NB4 (cell line): ENCODE measurements at places on chromosomes 12 and 14.

- DNase-seq, result no peak
Measured at GRCh38 chr12:1466481-1467154, 127.8 kb downstream of the FBXL14 start.

DNA sequence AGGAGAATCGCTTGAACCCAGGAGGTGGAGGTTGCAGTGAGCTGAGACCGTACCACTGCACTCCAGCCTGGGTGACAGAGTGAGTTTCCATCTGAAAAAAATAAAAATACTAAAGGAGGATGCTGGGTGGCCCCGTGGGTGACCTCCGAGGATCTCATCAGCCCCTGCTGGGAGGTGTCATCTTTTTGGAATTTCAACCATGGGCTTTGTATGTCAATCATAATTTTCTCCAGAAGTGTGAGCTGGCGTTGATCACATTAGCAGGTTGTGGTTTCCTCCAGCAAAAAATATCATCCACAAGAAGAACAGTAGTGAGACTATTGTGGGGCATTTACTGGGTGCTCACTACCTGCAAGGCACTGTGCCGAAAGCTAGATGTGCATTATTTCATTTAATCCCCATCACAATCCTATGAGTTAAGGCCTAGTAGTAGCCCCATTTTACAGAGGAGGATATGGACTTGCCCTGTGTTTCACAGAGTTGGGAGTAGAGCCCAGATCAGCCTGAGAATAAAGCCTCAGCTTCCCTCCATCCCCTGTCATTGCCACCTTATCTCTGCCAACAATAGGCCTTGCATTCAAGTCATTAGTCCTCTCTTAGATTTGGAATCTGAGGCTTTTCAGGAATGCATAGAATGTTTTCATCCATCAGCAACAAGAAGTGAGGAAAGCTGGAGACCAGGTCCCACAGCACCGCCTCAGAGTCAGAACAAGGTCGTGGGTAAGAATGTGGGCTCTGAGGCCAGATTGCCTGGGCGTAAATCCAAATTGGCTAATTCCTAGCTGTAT is 39.8 kb downstream of the SVOP start:
- no peak for DNase-seq

DNA sequence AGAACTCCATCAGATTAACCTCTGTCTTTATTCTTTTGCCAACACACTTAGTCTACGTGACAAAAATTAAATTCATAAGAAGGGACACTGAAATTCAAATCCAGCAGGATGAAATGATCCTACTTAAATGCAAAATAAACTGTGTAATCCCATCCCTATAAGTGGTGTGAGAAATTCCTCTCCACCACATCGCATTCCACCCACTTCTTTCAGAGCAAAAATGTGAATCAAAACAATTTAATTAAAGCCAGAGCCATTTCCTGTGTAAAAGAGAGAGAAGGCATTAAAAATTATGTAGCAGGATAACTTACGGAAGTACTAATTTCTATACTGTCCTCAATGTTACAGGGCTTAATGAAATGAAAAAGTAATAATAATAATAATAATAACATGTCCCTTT is 844.3 kb downstream of the GALC start:
- no peak for DNase-seq

- peak; percentile 93 for DNase-seq
Measured at GRCh38 chr12:48852734-48853688, 1.0 kb upstream of the DDX23 start.

DNA sequence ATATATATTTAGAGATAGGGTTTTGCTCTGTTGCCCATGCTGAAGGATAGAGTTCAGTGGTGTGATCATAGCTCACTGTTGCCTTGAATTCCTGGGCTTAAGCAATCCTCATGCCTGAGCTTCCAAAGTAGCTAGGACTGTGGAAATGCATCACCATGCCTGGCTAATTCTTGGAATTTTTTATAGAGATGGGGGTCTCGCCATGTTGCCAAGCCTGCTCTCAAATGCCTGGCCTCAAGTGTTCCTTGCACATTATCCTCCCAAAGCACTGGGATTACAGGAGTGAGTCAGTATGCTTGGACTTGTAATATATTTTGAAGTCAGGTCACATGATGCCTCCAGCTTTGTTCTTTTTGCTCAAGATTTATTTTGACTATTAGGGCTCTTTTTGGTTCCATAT is 178.0 kb downstream of the RPAP3 start:
- no peak for DNase-seq

GRCh38 chr12:67826148-67826547 is 163.1 kb upstream of the IFNG-AS1 start:
- DNase-seq, result no peak
